ENCODE measurements at places on chromosomes 13 and 19.

DNA sequence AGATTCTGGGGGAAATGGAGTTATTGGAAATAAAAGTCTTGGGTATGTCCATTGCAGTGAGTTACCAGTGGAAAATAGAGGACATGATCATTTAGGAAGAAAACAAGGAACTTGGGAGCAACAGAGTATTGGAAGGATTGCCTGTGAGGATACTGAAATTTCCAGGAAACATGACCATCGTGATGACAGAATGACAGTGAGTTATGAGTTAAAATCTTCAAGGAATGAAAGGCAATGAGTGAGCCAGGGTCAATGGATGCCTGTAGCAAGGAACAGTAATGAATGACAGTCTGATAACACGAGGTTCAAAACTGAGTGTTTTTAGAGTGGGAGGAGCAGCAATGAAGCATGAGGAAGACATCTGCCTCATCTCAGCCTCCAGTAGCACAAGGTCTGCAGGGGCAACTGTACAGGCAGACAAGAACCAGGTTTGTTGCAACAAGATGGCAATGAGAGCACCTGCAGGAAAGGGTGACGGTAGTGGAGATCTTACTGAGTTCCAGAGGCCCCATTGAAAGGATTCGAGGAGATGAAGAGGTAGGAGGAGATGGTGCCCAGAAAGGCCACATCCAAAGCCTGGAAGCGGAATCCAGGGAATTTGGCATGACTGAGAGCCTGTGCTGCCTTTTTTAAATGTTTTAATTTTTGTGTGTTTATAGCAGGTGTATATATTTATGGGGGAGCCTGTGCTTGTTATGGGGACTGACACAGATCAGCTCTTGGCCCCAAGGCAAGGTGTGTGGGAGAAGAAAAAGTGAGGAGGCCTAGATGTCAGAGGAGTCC lies 43.9 kb downstream of the N4BP2L1 start:
- no peak for DNase-seq

GRCh38 chr19:16527971-16528521 lies 14.2 kb downstream of the CHERP start:
- DNase-seq = no peak

- peak; percentile 41 for DNase-seq
Measured at GRCh38 chr19:54172471-54173358, at the start of gene TMC4. TSS of gene TMC4 (minus strand) at chr19:54173160. CDS start at chr19:54173117, 43 bp downstream.

GRCh38 chr13:75226733-75227435 lies 255.1 kb downstream of the TBC1D4 start:
- DNase-seq = no peak

- no peak for DNase-seq
Measured at GRCh38 chr13:91212231-91212630, 135.3 kb upstream of the MIR17HG start.

GRCh38 chr13:84399320-84400085 lies 517.2 kb upstream of the SLITRK1 start:
- DNase-seq = no peak

DNA sequence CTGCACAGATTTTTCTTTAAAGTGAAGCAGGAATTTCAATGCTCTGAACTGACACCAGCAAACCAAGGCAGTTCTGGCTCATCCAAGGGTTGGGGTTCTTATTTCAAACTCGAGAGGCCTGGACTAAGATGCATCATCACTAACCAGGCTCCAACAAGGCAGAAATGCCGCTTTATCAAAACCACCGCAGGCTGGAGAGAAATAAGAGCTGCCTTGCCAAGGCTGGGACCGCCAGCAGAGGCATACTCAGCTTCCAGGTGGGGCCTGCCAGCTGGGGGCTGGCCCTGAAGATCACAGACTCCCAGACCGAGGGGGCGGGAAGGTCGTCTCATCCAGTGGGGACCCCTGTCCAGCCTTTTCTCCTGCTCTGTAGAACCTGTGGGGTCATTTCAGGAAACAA lies 37.4 kb upstream of the GAS6 start:
- no peak for DNase-seq

DNA sequence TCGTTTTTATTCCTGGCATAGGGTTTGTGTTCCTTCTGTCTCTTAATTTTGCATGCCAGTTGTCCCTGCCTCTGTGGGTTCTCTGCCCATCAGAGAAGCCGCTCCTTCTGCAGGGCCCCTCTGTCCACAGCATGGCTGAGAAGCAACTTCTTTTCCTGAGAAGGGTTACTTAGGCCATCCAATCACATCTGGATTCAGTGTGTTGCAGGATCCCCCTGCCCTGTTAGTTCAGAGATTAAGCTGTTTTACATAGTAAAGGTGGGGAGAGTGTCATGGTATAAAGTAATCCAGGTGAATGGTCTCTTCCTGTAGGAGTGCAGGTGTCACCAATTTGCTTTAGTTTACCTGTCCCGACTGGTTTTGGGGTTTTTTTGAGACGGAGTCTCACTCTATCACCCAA lies 22.9 kb upstream of the GARRE1 start:
- DNase-seq = no peak

DNA sequence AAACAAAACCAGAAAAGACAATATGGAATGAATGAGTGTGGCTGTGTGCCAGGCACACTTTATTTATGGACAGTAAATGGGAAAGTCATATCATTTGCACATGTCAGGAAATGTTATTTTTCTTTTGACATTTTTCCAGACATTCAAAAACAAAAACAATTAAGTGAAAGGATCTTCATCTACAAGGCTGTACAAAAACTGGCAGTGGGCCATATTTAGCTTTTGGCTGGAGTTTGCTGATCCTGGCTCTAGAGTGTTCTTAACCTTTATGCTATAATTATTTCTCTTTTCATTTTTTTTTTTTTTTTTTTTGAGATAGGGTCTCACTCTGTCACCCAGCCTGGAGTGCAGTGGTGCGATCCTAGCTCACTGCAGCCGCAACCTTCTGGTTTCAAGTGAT lies 6.5 kb upstream of the TNFSF9 start:
- DNase-seq = no peak

GRCh38 chr19:39001041-39001440 lies 25.5 kb upstream of the FBXO17 start:
- no peak for DNase-seq

DNA sequence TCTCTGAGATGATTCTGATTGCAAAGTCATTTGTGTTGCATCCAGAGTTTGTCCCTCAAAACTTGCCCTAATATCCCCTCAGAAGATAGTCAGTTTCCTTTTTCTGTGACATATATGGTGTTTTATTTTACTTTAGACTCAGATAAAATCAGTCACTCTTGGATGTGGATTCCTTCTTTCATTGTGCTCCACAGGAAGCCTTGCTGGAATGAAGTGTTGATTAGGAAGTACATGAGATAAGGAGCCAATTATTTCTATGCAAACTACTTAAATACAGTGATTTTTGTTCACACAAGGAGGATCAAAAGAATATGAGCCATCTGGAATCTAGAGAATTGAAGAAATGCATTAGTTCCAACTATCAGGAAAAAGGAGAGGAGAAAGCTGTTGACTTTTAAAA lies 107.6 kb upstream of the RXFP2 start:
- DNase-seq = no peak

DNA sequence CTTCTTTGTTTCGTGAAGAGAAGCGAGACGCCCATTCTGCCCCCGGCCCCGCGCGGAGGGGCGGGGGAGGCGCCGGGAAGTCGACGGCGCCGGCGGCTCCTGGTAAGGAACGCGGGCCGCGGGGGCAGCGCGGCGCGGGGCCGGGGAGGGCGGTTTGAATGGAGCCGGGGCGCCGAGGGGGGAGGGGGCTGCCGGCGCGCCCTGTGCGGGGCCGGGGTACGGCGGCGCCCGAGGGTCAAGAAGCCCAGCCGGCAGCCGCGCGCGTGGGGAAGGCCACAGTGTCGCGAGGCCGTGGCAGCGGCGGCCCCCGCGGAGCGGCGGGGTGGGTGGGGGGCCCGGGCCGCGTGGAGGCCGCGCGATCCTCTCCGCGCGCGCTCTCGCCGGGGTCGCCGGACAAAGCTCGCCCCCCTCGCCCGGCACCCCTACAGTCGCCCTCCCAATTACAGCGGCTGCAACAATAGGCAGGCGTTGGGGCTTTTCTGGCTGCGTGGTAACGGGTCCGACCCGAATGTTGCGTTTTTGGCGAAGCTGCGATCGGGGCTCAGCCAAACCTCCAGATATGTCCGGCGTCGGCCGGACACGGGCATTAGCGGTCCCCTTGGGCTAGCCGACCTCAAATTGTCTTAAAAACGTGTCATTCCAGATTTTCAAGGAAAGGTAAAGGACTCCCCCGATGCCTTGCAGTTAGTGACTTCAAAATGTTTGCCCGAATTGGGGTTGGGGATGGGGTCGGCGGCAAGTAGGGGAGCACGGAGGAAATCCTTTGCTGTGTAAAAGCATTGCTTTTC lies 437 bp downstream of the SMARCA4 start:
- DNase-seq = no peak

- no peak for DNase-seq
Measured at GRCh38 chr13:71661921-71662320, 205.1 kb downstream of the DACH1 start.

DNA sequence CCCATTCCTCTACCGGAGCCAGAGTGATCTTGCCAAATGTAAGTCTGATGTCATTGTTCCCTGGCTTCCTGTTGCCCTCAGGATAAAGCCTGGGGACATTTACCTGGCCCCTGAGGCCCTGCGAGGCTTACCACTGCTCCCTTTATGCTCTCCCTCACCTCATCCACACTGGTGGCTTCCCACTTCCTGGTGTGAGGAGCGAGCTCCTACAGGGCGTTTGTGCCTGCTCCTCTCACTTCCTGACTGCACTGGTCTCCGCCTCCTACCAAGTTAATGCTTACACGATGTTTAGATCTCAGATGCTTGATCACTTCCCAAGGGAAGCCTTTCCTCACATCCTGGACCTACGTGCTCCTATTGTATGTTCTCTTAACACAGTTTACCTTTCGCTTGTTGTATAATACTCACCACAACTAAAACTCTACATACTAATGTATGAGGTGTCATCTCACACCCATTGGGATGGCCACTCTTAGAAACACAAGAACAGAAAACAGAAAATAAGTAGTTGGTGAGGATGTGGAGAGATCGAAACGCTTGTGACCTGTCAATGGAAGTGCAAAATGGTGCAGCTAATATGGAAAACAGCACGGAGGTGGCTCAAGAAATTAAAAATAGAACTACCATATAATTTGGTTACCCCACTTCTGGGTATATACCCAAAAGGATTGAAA lies 177.6 kb downstream of the SHISA2 start:
- DNase-seq = no peak

- peak; percentile 53 for DNase-seq
Measured at GRCh38 chr13:99960663-99961311, 10.8 kb downstream of the ZIC5 start.

DNA sequence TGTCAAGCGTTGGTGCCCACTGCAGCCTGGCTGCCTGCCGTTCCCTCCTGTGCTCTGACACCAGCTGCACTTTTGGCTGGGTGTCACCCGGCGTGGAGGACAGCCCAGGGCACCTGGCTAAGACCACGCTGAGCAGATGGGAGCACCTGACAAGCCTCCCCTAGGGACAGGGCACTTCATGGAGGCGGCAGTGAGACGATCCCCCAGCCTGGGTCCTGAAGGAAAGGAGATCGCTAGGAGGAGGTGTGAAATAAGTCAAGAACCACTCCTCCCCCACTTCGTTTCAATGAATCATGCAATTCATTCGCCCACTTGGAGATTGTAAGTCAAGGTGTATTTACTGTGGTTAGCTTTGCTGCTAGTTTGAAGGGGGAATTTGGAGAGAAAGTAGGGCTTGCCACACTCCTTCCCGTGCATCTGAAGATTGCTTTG lies 38.8 kb downstream of the VSTM2B start:
- peak; percentile 59 for DNase-seq

DNA sequence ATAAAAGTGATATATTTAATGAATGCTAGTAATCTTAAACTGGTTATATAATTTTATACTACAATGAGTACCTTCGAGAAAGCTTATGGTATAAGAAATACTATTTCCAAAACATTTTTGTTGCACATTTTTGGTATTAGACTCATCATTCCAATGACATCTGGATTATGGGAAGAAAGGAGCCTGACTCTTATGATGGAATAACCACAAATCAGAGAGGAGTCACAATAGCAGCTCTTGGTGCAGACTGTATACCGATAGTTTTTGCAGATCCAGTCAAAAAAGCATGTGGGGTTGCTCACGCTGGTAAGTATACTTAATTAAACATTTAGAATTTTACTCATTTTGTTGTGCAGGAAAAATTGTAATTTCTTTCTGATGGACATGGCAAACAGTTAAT lies 3.9 kb downstream of the LACC1 start:
- DNase-seq = no peak

DNA sequence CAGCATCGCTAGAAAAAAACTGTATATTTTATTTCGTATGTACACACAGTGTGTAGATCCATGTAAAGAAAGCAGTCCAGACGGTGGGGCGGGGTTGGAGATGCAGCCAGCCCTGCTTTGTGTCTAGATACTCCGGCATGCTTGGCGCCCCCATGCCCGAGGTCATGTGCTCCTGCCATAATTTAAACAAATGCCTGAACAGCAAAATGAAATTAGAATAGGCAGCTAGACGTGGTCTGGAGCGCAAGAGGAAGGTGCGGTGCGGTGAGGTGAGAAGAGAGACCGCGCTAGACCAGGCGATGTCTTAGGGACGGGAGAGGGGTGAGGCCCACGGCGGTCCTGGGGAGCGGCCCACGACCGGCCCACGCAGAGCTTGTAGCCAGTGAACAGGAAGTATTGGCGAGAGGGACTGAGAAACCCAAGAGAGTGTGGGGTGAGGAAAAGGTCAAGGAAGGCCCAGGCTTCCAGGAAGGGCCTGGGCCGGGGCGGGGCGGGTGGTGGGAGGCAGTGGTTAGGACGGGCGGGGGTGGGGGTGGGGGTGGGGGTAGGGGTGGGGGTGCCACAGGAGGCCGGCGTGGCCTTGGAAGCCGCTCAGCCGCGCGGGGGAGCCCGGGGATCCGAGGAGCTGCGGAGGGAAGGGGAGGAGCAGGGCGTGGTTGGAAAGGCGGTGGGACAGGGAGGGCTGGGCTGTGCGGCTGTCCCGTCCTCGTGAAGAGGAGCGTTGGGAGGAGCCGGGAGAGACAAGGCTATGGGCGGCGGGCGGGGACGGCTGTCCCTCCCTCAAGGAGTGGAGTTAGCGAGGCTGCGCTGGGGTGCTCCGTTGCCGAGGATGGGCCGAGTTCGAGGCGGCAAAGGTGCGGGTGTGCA lies 254.7 kb upstream of the SGCG start:
- DNase-seq = no peak

GRCh38 chr13:68813180-68813796 lies 1294.3 kb upstream of the ATXN8OS start:
- no peak for DNase-seq

- DNase-seq = no peak
Measured at GRCh38 chr13:91167706-91168385, 179.6 kb upstream of the MIR17HG start.

DNA sequence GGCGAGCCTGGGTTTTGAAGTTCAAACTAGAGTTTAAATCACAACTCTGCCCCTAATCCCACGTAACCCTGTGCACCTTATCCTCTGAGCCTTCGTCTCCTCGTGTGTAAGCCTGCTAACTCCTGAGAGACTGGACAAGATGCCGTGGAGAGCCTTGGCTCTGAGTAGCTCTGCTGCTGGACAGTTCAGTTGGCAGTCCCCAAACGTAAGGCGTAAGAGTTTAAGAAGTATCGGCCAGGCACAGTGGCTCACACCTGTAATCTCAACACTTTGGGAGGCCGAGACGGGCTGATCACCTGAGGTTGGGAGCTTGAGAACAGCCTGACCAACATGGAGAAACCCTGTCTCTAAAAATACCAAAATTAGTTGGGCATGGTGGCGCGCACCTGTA lies 4.7 kb upstream of the CD79A start:
- DNase-seq = no peak
